Thymus (tissue), 14 donors: ENCODE measurements at places on chromosomes 11 and 22.

- DNase-seq: no peak
Measured at GRCh38 chr22:38243007-38243765, 29.6 kb downstream of the TMEM184B start.

- peak; percentile 29 for DNase-seq
Measured at GRCh38 chr11:13335319-13335718, 57.7 kb downstream of the BMAL1 start.

GRCh38 chr22:19057999-19058491 is 64.2 kb downstream of the DGCR2 start:
- no peak for DNase-seq

DNA sequence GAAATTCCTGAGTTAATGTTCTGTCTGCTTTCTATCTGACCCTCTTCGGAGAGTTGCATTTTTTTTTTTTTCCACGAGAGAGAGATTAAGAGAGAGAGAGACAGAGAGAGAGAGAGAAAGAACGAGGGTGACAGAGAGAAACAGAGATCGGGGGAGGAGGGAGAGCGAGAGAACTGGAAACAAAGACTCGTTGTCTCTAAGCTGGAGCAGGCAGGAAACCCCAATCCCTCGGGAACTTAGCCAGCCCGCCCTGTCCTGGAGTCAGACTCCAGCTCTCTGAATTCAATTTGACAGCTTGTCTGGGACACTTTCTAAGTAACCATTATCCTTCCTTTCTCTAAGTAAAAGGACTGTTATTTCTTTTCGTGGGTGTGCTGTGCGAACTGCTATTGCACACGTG is 76.9 kb downstream of the KCNJ1 start:
- no peak for DNase-seq

GRCh38 chr11:73451896-73452295 is 75.7 kb downstream of the RELT start:
- no peak for DNase-seq

- no peak for DNase-seq
Measured at GRCh38 chr11:61747967-61748285, 4.5 kb upstream of the MYRF start.

DNA sequence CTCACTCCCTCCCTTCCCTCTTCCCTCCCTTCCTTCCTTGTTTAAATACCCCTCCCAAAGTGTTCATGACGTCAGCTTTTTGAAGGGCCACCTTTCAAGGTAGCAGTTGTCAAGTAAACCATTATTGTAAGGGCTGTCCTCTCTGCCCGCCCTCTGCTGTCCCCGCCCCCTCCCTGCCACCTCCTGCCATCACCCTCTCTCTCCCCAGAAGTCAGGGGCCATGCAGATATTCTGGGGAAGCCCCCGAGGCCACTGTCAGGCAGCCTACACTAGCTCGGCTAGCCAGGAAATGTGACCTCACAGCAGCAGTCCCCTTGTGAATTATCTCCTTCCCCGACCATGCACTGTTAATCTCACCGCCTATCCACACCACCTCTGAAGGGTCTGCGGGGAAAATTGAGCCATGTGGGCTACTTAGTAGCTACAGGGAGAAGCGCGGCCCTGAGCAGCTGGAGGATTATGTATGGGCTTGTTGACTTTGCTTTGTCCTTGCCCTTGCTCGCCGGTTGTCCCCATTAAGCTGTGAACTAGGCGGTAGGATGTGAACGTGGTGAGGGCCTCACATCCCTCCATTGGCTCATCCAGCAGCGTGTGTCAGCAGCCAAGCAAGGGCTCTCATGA is 42.1 kb upstream of the ATXN10 start:
- no peak for DNase-seq

DNA sequence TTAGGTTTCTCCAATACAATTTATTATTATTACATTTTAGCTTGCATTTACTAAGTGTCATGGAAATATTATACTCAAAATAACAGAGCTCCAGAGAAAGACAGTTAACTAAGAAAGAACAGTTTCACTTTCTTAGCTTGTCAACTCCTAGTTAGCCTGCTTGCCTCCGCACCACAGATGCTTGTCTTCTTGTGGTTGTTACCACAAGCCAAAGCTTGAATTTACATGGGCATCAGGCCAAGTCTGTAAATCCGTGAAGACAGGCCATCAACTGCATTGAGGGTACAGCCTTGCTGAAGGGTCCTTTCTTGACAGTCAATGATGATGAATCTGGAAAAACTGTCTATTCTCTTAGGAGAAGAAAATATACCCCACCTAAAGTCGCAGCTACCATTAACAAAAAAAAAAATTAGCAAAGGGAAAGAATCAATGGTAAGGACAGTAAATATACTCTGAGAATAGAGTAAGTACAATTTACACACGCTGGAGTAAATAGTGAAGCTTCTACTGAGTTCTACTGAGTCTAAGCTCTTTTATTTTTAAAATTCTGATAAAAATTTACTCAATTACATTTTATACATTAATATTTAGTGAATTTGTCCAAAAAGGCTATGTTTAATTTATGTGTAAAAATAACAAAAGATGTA is 15.6 kb upstream of the DENND5A start:
- peak; percentile 48 for DNase-seq

- DNase-seq: no peak
Measured at GRCh38 chr11:116400081-116400480, 372.7 kb downstream of the BUD13 start.

- no peak for DNase-seq
Measured at GRCh38 chr11:69992943-69993694, 85.0 kb upstream of the ANO1 start.

DNA sequence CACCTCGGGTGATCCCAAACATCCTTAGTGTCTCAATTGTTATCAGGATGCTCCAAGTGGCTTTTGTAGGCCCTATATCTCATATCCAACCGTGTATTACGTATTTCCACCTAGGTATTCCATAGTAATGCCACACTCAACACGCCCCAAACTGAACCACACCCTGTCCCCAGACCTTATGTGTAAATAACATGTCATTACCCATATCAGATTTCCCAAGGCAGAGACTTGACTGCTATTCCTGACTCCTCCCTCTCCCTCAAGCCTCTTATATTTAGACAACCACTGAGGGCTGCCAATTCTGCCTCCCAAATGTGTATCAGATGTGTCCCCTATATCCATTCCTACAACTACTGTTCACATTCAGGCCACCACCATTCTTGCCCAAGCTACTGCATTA is 132.8 kb upstream of the NCAM1 start:
- DNase-seq: no peak

DNA sequence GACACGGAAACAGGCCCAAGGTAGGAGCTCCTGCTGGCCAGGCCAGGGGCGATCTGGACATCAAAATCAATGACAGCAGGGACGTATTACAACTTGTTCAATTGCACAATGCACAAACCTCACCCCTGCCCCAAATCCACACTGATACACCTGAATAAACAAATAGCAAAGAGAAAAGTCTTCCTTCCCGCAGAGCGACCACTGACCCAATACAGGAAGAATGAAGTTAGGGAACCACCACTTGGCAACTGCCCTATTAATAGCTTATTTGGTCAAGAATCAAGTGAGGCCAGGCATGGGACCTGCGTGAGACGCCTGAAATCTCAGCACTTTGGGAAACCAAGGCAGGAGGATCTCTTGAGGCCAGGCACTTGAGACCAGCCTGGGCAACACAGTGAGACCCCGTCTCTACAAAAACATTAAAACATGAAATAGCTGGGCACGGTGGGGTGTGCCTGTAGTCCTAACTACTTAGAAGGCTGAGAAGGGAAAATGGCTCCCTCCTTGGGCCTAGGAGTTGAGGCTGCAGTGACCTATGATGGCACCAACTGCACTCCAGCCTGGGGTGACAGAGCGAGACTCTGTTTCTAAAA is 109.1 kb downstream of the MED15 start:
- no peak for DNase-seq

- no peak for DNase-seq
Measured at GRCh38 chr11:115941481-115941993, 437.3 kb upstream of the CADM1 start.

GRCh38 chr22:27989758-27990450 is 70.8 kb upstream of the PITPNB start:
- no peak for DNase-seq

DNA sequence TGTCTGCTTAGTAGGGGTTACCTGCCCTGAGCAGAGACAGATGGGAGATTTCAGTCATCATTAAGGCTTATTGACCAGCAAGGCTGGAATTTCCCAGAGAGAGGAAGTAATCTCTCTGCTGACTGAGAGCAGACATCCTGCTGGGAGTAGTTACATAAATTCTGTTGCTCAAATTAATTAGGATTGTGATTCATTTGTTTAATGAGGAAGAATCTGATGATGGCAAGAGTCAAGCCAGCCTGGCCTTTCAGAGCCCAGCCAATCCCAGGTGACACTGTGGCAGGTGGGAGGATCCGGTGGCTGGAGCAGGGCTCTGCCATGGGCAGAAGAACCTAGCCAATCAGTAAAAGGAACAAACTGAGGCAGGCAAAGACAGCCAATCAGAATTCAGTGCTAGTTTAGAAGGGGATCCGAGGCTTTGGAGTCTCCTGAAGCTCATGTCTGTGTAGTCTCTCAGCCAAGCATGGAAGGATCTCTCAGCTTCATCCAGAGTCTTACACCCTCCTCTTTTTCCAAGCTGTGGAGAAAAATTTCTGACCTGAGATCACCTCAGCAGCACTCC is 61.2 kb upstream of the CHST1 start:
- DNase-seq: no peak

DNA sequence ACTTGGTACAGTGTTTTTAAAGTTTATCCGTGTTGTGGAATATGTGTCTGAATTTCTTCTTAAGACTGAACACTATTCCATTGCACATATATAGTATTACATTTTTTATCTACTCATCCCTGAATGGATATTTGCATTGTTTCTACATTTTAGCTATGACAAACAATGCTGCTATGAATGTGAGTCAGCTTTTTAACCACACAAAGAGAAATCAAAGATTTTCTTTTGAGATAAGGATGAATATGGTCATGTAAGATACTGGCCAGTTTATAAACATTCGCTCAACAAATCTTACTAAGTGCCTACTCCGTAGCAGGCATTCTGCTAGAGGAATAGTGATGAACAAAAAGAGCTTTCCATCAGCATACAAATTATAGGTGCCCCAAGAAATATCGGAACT is 16.5 kb upstream of the OR9G4 start:
- DNase-seq: no peak

- DNase-seq: no peak
Measured at GRCh38 chr11:32713496-32713895, 81.0 kb downstream of the CCDC73 start.

GRCh38 chr22:44424867-44425693 is 73.0 kb downstream of the RTL6 start:
- no peak for DNase-seq

- DNase-seq: no peak
Measured at GRCh38 chr11:105179542-105180278, 40.1 kb upstream of the CARD18 start.

- no peak for DNase-seq
Measured at GRCh38 chr22:25800766-25801165, 58.8 kb downstream of the MYO18B start.

GRCh38 chr11:75286826-75287465 is 46.4 kb downstream of the TPBGL start:
- DNase-seq: no peak

DNA sequence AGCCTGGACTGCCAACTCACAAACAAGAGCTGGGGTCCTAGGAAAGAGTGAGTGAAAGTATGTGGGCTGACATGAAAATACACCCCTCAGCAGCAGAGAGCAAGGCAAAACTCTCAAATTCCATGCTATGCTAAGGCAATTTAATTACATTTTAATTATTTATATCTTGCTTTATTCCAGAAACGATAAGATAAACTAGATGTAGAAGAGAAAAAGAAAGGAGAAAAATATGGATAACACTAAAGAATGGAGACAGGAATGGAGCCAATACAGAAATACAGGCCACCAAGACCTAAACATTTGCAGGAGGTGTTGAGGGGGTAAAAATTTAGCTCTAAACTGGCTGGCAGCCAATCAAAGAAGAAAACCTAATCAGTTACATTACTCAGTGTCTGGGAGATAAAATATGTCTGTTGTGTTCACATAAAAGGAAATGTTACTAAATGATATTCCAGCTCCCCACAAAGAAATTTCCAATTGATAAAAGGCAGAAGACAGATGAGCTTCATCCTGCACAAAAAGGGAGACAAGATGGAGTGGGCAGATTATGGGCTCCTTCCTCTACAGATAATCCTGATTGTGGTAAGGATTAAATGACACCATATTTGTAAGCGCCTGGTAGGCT is 223.5 kb upstream of the BLID start:
- DNase-seq: no peak

DNA sequence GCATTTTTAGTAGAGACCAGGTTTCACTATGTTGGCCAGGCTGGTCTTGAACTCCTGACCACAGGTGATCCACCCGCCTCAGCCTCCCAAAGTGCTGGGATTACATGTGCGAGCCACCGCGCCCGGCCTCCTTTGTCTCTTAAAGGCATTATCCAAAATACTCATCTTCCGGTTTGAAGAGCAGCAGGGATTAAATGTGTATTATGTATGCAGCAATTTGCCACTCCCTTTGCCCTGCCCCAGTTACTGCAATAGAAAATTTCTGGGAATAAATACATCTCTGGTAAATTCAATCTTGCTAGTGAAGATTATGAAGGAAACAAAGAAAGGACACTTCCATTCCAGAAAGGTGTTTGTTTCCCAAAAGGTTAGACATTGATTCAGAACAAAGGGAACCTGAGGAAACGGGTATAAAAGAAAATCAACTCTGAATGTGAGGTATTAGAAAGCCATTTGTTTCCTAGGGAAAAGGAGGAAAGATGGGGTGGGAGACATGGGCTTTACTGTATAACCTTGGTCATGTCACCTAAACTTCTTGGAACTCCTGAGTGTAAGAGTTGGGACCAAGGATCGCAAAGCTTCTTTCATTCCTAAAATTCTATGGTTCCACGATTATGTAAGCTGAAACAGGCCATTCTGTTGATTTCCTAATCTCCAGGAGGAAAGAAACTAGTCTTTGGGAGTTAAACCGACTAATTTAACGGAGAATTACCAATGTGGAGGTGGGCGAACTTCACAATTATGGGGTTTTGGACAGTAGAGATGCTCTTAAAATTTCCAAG is 959 bp upstream of the HIPK3 start:
- DNase-seq: no peak

GRCh38 chr11:49424136-49424535 is 215.7 kb upstream of the FOLH1 start:
- no peak for DNase-seq

DNA sequence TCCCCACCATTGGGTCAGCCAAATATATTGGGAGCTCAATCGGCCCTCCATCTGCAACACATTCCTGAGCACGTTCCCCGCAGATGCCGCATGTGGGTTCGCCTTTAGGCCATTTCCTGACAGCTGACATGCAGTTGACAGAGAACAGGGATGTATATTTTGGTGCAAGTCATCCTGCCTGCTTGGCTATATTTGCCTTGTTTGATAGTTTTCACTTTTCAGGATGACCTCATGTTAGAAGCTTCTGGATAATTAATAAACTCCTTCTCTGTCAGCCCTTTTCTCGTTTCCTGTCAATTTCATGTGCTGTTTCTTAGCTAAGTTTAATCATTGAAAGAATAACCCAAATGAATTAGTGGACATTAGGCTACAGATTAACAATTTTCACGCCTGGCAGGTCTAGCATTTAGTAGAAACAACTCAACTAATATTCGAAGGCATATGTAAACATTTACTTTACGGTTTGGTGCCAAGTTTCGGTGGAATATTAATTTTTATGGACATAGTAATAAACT is 105.8 kb upstream of the SLC5A12 start:
- DNase-seq: no peak
